ENCODE measurements at places on chromosomes 12 and 14.

DNA sequence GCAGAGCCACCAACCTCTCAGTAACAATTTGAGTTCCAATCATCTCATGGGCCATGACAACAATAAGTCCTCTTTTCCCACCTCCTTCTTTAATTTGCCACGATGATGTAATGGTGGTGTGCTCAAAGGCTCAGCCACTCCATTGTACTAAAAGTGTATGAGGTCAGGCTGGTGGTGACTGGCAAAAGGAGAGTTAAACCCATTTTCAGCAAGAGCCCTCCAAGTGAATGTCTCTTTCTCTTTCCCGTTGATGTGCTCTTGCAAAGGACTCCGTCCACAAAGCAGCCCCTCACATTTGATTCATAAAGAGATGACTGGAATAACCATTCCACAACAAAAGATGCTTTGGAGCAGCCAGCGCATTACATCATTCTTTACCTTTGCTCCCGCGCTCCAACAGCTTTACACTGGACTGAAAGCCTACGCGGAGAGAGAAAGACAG lies 41.6 kb downstream of the DUSP16 start:
- no peak for DNase-seq

GRCh38 chr12:122022393-122023338 lies 982 bp downstream of the BCL7A start:
- DNase-seq = peak; percentile 10

DNA sequence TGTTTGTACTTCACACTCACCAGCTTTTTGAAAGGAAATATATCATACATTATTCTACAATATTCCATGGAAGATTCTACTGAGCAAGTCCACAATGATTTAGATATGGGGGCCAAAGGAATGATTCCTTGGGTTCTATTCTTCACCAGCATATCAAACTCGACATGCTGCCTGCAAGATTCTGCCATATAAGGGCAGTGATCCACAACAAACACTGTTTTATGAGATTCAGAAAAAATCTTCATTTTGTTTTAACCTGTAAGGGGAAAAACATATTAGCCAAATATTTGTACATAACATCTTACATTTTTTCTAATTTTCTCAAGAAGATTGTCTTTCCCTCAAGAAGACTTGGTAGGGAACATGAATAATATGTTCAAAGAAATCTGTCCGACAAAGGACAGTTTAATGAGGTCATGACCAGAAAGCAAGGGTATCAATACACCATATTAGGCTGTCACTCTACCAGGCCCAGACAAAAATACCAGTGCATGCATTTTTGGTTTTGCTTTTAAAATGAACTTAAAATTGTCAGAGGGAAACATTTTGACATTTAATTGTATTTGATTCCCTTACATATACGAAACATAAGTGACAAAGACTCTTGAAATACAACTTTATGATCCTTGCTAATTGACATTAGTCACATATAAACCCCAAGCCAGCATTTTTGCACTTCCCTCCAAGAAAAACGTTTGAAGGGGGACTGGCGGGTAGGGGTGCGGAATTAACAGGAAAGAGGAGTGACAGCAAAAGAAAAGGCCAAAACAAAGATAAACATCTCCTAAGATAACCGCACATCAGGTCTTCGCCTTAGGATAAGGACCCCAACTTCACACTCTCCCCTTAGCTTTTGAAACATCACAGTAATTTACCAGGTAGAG lies 980 bp downstream of the INTS13 start:
- peak; percentile 5 for DNase-seq

GRCh38 chr12:20444595-20445170 lies 76.3 kb downstream of the PDE3A start:
- DNase-seq = no peak

DNA sequence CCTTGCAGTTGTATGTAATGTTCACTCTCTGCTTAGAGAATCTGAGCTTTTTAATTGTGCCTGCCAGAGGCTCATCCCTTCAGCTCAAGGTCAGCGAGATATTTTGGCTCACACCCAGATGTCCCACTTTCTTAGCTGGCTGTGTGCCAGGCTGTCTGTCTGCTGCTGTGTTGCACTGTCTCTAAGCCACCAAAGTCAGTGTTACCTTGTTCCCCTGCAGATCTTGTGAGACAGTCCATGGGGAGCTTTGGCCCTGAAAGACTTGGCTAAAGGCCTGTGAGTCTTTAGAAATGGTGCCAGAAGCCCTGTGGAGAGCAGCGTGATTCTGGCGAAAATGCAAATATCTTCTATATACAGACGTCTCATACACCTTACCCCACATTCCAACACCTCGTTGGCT lies 293.7 kb downstream of the TTC6 start:
- no peak for DNase-seq

- DNase-seq = peak; percentile 30
Measured at GRCh38 chr12:12715459-12716150, 1.6 kb upstream of the CDKN1B start.

GRCh38 chr12:106892075-106892474 lies 63.6 kb upstream of the TMEM263 start:
- no peak for DNase-seq

DNA sequence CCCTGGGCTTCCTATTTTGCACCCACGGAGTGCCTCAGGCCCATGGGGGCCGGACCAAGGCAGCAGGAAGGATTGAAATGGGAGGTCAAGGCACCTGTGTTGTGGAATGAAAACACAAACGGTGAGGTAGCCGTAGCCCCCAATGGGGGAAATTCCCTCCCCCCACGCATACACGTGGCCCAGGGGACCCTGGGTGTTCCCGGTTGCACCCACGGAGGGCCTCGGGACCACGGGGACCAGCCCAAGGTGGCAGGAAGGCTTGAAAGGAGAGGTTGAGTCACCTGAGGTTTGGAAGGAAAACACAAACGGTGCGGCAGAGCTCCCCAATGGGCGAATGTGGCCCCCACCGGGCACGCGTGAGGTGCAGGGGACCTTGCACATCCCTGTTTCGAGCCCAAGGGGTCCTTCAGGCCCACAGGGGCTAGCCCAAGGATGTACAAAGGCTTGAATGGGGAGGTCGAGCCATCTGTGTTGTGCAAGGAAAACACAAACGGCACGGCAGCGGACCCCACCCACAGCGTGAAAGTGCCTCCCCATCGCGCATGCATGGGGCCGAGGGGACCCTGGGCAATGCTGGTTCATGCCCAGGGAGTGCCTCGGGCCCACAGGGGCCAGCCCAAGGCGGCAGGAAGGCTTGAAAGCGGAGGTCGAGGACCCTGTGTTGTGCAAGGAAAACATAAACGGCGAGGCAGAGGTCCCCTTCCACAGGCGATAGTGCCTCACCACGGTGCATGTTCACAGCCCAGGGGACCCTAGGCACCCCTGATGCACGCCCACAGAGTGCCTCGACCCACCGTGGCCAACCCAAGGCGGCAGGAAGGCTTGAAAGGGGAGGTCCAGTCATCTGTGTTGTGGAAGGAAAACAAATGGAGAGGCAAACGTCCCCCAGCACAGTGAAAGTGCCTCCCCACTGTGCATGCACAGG lies 376.7 kb downstream of the ALG10 start:
- DNase-seq = peak; percentile 2

- DNase-seq = no peak
Measured at GRCh38 chr12:99131751-99132199, 486.7 kb downstream of the APAF1 start.

DNA sequence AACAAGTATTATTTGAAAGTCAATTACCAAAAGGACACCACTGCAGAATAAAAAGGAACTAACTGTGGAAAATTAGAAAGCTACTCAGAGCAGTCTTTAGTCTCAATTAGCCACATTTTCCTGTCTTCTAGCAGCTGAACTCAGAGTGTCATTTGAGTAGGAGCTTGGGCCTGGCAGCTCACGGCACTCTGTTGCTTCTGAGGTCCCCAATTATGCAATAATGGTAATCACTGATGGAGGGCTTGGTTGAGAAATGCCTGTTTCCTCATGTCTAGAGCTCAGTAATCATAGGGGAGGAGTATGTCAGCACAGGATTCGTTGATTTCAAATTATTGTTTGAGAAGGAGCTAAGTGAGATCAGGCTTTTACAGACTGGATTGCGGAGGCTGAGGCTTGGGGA lies 108.6 kb downstream of the VRK1 start:
- DNase-seq = no peak

DNA sequence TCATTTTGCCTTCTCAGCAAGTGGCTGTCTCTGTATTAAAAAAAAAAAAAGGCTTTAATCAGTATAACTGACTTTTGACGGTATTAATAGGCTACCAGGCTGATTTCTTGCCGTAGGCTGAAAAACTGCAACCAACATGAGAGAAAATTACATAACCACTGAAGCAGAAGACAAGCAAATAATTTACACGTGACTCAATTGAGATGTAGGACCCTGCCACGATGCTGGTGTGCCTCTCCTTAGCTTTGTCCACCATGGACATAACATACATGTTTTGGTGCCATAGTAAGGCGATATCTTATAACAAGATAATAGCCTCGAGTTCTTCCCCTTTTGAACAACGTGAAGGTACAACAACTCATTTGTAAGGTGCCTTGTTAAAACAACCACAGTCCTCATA lies 88.7 kb upstream of the GRIP1 start:
- DNase-seq = no peak

- DNase-seq = no peak
Measured at GRCh38 chr12:126950266-126950665, 1316.7 kb upstream of the TMEM132C start.

DNA sequence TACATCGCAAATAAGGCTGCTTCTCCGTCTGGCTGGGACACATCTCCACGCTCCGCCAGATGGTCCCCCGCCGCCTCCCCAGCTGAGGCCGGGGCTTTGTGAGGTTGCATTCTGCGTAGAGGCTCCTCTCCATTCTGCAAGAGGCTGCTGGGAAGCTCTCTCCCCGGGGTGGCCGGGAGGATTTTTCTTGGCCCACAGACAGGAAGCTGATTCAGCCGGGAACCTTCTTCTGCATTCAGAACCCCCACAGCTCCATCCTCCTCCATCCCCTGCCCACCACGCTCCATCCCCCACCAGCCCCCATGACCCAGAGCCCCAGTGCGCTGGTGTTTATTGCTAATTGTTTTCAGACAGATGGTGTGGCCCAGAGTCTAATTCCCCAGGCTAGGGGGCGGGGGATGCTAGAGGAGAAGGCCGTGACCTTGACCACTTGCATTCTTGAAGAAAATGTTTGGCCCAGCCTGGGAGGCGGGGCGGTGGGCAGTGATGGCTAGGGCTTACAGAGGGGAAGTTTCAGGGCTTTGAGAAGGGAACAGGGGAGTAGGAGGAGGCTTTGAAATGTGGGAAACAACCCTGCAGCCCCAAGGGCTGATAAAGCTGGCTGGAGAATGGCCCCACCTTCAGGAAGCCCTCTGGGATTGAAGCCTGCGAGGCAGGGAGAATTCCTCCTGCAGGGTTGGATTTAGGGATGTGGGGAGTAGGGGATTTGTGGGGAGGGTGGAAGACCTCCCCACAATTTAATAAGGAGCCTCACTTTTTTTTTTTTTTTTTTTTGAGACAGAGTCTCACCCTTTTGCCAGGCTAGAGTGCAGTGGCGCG lies 88.5 kb upstream of the NCOR2 start:
- no peak for DNase-seq

DNA sequence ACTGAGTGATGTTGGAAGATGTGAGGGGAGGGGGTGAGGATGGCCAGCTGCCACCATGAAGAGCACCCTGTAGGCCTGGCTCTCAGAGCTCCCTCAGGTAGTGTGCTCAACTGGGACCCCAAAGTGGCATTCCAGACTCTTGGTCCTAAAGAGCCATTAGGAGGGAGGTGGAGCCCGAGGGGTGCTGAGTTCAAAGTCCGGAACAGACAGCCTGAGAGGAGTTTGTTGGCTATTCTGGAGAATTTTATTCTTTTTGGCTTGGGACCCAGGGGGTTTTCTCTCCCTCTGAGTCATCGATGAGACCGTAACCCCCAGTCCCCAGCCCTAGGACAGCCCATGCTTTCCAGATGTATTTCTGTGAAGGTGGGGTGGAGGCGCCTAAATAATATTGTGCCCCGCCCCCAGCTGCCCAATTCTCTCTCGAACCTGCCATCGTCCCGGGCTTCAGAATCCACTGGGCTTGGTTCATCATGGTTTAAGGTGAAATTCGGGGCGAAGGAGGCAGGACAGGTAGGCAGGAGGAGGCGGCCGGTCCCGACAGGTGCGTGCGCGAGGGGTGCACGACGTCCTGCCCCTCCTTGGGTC lies 690 bp upstream of the RBP5 start:
- DNase-seq = no peak

GRCh38 chr12:112555621-112556233 lies 137.0 kb downstream of the PTPN11 start:
- no peak for DNase-seq

DNA sequence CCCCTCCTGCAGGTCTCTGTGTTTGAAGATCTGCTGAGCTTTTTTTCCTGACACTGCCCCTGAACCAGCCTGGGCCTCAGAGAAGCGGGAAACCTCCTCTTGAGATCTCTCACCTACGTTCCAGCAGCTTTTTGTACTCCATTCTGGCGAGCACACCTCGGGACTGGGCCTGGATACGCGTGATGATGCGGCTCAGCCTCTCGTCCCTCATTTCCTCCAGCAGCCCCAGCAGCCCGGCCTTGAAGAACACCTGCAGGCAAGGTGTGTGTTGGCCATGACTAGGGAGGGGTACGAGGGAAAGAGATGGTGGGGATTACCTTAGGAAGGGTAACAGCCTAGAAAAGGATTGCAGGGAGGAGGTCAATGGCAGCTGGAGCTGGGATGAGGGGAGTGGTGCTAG lies 10.3 kb downstream of the MYH7 start:
- DNase-seq = no peak

DNA sequence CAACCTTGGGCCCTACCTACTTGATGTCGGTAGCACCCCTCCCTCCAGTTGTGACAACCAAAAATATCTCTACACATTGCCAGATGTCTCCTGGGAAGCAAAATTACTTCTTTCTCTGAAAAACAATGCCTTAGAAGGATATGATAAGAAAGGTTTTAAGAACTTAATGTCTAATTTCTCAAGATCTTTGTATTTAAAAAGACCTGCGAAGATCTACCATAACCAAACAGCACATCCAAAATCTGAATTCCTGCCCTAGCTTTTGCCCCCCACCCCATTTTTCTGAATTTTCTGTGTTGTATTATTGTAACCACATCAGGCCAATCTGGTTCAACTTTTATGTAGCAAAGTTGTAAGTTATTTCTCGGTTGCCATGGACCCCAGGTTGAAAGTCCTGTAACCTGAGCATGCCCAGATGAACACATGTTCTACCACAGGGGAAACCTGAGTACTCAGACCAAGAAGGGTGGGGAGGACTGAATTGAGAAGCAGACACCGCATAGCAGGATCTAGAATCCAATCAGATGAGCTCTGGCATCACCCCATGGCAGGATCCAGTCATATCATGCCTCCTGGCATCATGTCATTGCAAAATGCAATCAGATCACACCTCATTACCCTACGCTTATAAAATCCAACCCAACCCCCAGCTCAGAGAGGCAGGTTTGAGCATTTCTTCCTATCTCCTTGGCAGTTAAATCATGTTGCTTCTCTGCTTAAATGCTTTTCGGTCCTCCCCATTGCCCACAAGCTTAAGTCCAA lies 8.7 kb downstream of the TMEM253 start:
- no peak for DNase-seq

GRCh38 chr12:109753054-109753401 lies 39.4 kb downstream of the FAM222A start:
- DNase-seq = peak; percentile 1

- DNase-seq = no peak
Measured at GRCh38 chr12:1305791-1306500, 288.4 kb downstream of the FBXL14 start.

Data from activated gamma-delta T cell treated with Interleukin-2 at 50 U/mL for 16 hours (primary cell).